SK-MEL-5 (cell line): ENCODE measurements at places on chromosomes 16 and 17.

- DNase-seq, result no peak
These were observed 140.6 kb downstream of the IRF8 start for GRCh38 chr16:86039606-86040005.

DNA sequence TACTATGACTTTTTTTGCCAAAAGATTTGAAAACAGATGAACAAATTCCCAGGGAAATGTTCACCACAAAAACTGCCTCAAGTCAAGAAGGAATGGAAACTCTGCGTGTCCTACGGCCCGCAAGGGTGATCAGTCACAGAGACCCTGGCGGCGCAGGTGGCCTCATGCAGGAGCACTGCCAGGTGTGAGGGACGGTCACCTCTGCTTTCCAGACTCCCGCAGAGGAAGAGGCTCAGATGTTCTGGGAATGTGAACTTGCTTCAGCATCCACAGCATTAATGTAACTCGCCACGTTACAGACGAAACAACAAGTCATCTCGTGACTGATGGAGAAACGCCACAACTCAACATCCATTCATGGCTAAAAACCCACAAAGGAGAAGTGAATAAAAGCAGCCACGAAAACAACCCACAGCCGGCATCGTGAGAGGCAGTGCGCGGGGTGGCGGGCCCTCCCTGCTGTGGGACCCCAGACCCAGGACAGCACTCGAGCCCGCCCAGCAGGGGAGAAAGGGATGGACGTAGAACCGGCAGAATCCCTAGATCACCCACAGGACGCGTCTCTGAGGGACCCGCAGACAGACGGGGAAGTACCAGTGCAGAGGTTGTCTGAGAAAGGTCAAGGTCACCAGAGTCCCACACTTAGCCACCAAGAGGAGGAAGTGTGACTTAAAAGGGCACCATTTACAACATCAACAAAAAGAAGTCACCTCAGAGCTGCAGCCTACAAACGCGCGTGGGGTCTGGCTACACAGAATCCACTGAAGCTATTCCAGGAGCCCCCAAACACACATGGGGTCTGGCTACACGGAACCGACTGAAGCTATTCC, 76.9 kb upstream of the GNG13 start:
- DNase-seq, result no peak

DNA sequence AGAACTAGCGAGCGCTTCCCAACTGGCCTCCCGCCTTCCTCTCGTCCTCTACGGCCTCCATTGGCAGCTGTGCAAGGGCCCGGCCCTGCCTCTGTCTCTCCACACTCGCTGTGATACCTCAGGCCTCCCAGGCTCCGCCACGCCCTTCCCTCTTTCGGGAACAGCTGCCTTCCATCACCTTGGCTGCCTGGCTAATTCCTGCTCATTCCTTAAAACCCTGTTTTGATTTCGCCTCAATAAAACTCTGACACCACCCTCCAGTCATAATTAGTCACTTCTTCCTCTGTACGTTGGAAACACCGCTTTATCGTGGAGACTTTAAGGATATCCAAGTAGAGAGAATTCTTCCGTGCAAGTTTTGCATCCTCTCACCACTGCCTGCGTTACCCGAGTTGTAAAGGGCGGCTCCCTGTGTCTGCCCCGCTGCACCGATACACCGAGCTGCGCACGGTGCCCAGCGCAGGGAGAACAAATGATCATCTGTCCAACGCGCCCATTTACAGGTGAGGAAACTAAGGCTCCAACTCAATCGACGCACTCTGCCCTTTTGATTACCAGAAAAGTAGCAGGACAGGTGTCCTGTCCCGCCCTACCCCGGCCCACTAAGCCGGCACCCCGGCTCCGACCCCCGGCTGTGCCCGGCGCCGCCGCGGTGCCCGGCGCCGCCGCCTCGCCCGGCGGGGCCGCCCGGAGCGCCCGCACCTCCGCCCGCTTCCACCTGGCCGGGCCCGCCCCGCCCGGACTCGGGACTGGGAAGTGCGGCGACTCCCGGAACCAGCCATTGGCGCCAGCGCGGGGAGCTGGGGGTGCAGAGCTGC, 139.7 kb downstream of the SEC14L1 start:
- DNase-seq, result no peak

DNA sequence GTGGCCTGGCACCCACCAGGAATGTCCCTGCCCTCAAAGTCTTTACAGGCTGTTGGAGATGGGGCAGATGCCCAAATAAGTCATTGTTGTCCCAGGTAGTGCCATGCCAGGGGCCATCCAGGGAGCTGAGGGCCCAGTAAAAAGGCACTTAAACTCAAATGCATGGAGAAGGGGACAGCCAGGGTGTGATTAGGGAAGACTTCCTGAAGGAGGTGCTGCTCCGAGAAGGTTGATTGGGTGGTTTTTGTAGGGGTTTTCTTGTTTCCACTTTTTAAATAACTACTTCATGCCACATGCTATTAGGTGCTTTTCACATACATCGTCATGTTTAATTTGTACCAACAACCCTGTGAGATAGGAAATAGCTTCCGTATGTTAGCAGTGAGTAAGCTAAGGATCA, 66.9 kb downstream of the RAI1 start:
- peak; percentile 27 for DNase-seq

DNA sequence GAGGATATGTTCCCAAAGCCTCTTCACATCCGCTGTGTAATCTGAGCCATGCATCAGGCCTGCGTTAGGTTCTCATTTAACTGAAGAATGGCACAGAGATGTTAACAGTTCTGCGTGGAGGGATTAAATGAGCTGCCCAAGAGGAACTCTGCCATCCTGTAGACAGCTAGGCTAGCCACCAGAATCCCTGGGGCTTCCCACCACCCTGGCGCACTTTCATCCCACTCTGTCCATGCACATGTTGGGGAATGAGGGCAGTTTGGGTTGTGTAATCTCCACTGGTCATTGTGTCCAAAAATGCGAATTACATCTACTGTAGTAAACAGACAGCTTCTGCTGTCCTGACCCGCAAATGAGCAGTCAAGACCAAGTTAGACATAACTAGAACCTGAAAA, 1.0 kb upstream of the GLG1 start:
- DNase-seq, result no peak

DNA sequence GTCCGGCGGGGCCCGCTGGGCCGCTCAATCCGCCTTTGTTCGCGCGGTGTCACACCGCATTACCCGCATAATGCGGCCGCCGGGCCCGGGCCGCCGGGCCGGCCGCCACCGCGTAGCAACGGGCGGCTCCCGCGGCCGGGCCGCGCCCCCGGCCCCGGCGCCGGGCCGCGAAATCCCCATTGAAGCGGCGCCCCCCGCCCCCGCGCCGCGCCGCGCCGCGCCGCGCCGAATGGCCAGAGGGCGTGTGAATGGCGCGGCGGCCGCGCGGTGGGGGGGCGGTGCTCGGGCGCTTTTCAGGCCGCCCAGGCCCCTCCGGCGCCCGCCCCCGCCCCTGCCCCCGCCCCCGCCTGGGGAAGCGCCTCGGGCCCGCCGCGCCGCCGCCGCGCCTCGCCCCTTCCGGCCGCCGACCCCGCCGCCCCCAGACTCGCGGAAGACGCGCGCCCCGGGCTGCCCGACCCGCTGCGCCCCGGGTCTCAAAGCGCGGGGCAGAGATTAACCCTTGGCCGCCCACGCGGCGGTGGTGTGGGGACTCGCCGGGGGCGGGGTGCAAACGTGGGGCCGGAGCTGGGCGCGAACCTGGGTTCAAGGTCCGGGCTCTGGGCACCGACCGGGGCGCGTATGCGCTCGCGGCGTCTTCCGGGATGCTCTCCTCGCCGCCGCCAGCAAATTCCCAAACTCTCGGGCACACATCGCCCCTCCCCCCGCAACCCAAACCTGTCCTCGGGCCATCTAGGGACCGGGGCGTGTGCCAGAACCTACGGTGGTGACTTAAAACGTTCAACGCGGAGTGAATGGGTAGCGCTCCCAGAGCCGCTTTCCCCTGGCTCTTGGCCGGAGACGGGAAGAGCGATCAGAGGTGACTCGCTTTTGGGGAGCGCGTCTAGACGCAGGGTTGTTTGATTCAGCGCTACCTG, 46.7 kb downstream of the WNT3 start:
- no peak for DNase-seq

DNA sequence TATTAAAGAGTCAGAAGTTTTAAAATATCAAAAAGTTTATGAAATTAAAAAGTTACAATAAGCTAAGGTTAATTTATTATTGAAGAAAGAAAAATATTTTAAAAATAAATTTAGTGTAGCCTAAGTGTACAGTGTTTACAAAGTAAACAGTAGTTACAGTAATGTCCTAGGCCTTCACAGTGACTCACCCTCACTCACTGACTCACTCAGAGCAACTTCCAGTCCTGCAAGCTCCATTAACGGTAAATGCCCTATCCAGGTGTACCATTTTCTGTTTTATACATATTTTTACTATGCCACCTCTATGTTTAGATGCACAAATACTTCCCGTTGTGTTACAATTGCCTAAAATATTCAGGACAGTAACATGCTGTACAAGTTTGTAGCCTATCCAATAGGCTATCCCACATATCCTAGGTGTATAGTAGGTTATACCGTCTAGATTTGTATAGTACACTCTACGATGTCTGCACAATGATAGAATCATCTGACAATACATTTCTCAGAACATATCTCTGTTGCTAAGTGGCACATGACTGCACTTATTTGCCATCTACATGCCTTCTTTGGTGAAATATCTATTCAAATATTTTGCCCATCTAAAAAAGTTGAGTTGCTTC, 67.2 kb upstream of the WSB1 start:
- no peak for DNase-seq

GRCh38 chr16:58105631-58106030, 23.6 kb downstream of the CFAP20 start:
- no peak for DNase-seq

DNA sequence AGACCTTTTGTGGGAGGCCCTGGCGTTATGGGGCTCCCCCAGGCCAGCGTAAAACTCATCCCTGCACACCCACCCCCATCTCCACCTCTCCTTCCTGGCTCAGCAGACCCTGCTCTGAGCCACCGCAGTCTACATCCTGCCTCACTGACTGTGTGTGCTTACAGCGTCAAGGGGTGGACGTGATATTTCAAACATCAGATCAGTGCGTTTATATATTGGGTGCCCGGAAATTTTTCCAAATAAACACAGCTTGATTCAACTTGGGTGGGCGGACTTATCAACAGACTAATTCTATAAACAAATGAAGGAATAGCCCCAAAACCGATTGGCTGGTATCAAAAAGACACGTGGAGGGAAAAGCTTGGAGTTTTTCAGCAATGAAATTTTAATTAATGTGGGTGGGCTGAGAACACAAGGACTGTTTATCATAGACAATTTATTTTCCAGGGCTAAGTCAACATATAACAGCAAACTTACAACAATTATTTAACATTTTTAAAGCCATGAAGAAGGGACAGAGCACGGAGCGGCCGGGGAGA, at the start of gene FOXL1:
Gene FOXL1 (plus strand): TSS at position 489 of the 539 bp plus-strand sequence. CDS start 175 bp downstream, outside the sequence.
- no peak for DNase-seq

GRCh38 chr16:88900662-88901052, 34.2 kb upstream of the PABPN1L start:
- DNase-seq, result no peak

DNA sequence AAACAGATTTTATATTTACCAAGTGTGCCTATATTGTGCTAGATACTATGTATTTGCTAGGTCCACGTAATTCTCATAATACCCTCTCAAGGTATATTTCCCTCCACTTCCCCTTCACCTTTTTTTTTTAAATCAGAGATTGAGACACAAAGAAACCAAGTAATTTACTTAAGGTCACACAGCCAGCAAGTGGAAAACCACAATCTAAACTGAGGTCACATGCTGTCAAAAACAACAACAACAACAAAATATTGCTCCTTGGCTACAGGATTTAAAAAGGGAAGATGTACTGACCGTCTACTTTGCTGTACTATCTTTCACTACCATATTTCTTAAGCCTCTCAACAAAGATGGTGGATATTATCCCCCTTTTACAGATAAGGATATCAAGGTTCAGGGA, 15.8 kb downstream of the BLMH start:
- DNase-seq, result no peak

- peak; percentile 34 for DNase-seq
These were observed 2.4 kb upstream of the SLC5A10 start for GRCh38 chr17:18949566-18949965.

GRCh38 chr16:85029408-85029784, 1.8 kb downstream of the KIAA0513 start:
- DNase-seq, result no peak

GRCh38 chr16:12339686-12340085, 363.2 kb downstream of the SNX29 start:
- no peak for DNase-seq

GRCh38 chr16:9270941-9271340, 179.5 kb downstream of the HAPSTR1 start:
- DNase-seq, result no peak

GRCh38 chr17:35345445-35345925, 27.9 kb downstream of the SLFN11 start:
- DNase-seq, result no peak
